ENCODE measurements at places on chromosomes 4 and X. TPM values are rescaled to one million over a fixed set of nuclear protein-coding genes. Genes with fewer than 3 reads are reported as not detected.
A peak's percentile ranks its signal among the peaks of the same experiment; 100 is the strongest.

Gene CFAP47
- not detected for total RNA-seq

DNA sequence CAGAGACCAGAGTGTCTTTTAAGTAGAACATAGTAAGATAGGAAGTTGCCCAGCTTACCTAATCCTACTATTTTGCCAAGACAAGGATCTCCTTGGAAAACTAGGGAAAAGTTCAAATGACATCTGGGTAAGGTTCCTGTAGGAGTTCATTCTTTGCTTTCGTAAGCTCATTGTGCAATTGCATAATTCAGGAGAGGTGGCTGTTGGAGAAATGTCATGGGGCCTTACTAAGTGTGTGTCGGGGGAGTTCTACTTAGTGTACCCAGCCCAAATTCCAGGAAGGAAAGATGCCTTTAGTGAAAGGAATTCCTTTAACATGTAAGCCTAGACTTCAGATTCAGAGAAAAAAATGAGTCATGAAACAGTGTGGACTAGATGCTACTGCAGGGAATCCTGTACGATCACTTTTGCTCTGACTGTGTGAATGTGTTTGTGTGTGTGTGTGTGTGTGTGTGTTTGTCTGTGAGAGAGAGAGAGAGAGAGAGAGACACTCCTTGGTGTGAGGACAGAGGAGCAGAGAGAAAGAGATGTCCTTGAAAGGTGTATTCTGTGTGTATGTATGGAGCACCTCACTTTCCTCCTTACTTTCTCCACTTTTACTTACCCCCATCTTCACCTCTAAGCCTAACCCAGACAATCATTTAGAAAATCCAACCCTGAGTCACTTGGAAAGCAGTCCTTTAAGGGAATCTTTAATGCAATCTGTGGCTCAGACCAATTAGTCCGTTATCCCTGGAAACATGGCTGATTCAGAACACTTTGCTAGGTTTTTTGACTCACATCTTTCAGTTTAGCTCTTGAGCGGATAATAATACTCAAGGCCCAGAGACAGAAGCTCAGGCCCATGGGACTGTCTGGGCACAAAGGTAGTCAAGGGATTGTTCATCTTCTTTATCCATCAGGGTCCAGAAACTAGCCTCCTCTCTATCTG lies 114.5 kb upstream of the ACSL4 start:
- no peak for DNase-seq

GRCh38 chrX:39115166-39115565 lies 313.9 kb downstream of the MID1IP1 start:
- DNase-seq, result no peak

GRCh38 chr4:721261-722168 lies 15.9 kb downstream of the PCGF3 start:
- peak; percentile 59 for DNase-seq

Measured in Right ventricle myocardium inferior (tissue), 1 donor.